ENCODE measurements at places on chromosomes 12 and 14. TPM values are rescaled to one million over a fixed set of nuclear protein-coding genes. Genes with fewer than 3 reads are reported as not detected.

GRCh38 chr12:111585690-111586089 is 13.4 kb downstream of the ATXN2 start:
- no peak for DNase-seq

The SLCO1B3 gene
- not detected for total RNA-seq

DNA sequence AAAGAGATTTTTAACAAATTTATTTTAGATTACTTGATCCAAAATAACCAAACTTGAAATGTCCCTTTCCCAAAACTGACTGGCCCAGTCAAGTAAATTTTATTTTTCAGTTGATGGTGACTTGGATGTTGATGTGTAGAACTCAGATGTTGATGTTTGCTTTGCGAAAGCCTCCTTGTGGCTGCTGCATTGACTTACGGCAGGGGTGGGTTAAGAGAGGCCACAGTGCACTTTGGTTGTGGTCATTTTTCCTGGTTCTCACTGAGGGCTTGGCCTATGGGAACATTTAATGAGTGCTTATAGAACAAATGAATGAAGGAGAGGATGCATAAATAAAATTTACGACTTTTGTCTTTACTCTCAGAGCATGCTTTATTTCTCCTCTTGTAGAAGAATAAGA is 52.6 kb downstream of the SLCO1B3 start:
- no peak for DNase-seq

- no peak for DNase-seq
Measured at GRCh38 chr12:113422030-113422885, at the start of gene SDSL. TSS of gene SDSL (plus strand) at chr12:113422380. CDS start at chr12:113427983, 5,603 bp downstream.

All from glomerular endothelial cell (primary cell).